Endodermal cell (in vitro differentiated cells): ENCODE measurements at places on chromosomes 13 and 19.
A peak's percentile ranks its signal among the peaks of the same experiment; 100 is the strongest.

DNA sequence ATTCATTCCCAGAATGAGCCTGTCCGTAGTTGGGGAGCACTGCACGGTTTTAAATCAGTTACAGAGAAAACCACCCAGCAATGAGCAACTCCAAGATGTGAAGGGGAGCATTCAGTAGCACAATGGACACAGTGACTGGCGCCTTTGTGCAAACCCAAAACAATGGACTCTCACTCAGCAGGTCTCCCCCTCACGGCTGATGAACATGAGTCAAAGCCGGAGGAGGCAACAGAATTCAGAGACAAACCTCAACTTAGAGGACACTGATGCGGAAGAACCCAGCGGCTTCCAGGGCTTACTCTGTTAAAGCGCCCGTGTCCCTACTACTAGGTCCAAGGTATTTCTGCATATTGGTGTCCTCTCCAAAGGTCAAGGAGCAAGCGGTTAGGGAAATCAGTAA, 17.7 kb downstream of the PLEKHF1 start:
- DNase-seq: no peak

DNA sequence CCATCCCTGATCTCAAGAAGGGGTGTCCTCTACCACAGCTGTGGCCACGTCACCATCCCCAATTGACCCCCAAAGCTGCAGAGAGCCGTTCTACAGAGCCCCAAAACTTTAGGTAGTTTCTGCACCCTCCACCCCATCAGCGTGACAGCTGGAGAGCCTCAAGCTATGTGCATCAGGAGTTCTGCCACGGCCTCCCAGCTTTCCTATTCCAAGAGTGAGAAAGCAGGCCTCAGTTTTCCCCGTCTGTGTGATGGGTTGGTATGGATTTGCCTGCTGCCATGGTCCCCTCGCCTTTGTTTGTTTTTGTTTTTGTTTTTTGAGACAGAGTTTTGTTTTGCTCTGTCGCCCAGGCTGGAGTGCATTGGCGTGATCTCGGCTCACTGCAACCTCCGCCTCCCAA, 1.5 kb downstream of the BCL3 start:
- DNase-seq: no peak

- no peak for DNase-seq
These were observed 4.9 kb downstream of the IRS2 start for GRCh38 chr13:109781384-109782065.

DNA sequence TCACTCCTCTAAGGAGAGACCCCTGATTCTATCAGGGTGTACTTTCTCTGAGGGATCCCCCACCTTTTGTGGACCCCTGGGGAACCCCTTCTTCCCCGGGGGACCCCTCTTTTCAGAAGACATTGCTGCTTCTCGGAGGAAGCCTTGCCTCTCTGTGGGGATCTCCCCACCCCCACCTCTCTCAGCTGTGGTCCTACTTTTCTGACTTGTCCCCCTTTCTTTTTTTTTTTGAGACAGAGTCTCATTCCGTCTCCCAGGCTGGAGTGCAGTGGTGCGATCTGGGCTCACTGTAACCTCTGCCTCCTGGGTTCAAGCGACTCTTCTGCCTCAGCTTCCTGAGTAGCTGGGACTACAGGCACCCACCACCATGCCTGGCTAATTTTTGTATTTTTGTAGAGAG, 18.4 kb upstream of the GATAD2A start:
- no peak for DNase-seq

GRCh38 chr13:30991922-30992321, 59.5 kb downstream of the TEX26 start:
- no peak for DNase-seq

GRCh38 chr13:87498681-87499080, 172.5 kb upstream of the SLITRK5 start:
- DNase-seq: no peak

GRCh38 chr13:110541526-110541920, 20.0 kb downstream of the RAB20 start:
- no peak for DNase-seq

DNA sequence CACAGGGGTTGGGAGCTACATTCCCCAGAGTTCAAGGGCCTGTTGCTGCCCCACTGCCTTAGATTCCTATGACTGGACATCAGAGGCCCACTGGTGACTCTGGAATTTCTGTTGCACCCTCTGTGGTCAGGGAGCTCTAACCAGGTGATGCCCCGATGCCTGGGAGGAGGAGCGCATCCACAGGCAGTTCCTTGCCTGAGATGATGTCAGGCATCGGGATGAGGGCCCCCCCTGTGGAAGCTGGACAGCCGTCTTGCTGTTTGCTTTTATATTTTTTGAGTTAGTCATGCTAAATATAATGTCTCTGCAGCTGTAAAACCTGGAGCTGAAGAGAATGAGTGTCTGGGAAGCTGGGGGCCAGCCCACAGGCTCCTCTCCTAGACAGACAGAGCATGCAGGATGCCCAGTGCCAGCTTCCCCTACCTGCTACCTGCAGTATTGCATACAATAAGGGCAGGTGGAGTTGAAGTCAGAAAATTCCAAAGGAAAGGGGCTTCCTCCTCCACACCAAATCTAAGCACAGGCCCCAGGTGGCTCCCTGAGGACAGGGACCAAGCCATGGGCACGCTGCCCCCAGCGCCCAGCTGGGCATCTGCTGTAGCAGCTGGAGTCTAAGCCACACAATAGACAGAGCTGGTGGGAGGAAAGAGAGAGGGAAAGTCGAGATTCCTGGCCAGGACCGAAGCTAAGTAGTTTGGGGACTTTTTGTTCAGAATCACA, 16.2 kb downstream of the COL4A2 start:
- peak; percentile 71 for DNase-seq

DNA sequence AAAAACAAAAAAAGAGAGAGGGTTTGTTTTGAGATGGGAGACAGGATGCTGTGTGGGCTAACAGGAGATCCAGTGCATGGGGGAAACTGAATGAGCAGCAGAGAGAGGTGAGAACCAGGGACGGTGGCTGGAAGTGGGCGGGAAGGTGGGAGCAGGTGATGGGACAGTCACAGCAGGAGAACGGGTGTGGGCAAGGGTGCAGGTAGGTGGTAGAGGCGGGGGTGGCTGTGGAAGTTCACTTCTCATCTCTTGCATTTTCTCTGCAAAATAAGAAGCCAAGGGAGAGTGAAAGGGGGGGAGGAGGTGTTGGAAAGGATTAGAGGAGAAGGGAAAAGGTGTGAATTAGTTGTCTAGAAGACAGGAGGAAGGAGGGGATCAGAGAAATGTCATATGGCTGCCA, 21.9 kb downstream of the FBXO17 start:
- peak; percentile 77 for DNase-seq

DNA sequence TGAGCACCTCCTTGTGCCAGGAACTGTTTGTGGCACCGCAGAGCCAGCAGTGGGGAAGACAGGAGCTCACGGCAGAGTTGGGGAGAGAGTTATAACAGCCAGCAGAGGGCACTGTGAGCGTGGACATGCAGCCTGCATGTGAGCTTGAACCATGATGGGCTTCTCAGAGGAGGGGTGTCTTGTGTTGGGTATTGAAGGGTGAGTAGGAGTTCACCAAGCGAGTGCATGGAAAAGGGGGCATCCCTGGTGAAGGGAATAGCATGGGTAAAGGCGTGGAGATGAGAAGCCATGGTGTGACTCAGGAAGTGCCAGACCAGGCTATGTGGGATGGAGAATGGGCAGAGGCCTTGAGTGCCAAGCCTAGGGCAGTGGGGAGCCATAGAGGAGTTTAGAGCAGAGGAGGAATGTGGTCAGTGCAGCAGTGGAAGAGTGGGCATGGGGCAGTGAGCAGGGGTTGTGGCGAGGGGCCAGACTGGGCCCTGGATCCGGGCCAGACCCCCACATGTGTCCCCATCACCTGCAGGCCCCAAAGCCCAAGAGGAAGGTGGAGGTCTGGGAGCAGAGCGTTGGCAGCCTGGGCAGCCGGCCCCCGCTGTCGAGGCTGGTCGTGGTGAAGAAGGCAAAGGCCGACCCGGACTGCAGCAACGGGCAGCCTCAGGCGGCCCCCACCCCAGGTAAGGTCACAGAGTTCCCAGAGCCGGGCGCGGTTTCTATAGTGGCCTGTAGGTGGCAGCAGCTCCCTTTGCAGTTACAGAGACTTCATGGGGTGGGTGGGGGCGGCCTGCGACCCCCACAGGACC, 11.8 kb upstream of the SHD start:
- DNase-seq: peak; percentile 93

- no peak for DNase-seq
These were observed 15.2 kb upstream of the ZNF543 start for GRCh38 chr19:57305056-57305455.

- peak; percentile 43 for DNase-seq
These were observed 107.2 kb downstream of the KCNRG start for GRCh38 chr13:50122455-50122854.

- no peak for DNase-seq
These were observed 126.8 kb upstream of the ATXN8OS start for GRCh38 chr13:69980799-69981198.

DNA sequence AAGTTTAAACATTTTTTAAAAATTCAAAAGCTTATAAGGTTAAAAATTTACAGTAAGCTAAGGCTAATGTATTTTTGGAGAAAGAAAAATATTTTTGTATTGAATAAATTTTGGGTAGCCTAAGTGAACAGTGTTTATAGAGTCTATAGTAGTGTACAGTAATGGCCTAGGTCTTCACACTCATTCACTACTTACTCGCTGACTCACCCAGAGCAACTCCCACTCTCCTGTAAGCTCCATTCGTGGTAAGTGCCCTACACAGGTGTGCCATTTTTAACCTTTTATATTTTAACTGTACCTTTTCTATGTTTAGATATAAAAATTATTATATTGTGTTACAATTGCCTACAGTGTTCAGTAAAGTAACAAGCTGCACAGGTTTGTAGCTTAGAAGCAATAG, 96.6 kb upstream of the FREM2 start:
- DNase-seq: no peak

DNA sequence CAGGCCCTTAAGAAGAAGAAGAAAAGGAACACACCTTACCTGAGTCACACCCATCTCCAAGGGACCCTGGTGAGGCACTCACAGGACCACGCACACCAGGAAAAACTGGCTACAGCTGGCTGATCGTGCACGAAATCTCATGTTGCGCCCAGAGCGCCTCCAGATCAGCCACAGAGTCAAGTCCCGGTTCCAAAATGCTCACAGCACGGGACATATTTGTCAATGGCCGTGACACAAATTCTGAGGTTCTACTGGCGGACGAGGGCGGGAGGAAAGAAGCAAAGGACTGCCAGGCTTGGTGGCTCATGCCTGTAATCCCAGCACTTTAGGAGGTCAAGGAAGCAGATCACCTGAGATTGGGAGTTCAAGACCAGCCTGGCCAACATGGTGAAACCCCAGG, 21.5 kb downstream of the SH3GL1 start:
- DNase-seq: no peak

- DNase-seq: no peak
These were observed 1078.6 kb downstream of the UQCRFS1 start for GRCh38 chr19:28134311-28134710.

DNA sequence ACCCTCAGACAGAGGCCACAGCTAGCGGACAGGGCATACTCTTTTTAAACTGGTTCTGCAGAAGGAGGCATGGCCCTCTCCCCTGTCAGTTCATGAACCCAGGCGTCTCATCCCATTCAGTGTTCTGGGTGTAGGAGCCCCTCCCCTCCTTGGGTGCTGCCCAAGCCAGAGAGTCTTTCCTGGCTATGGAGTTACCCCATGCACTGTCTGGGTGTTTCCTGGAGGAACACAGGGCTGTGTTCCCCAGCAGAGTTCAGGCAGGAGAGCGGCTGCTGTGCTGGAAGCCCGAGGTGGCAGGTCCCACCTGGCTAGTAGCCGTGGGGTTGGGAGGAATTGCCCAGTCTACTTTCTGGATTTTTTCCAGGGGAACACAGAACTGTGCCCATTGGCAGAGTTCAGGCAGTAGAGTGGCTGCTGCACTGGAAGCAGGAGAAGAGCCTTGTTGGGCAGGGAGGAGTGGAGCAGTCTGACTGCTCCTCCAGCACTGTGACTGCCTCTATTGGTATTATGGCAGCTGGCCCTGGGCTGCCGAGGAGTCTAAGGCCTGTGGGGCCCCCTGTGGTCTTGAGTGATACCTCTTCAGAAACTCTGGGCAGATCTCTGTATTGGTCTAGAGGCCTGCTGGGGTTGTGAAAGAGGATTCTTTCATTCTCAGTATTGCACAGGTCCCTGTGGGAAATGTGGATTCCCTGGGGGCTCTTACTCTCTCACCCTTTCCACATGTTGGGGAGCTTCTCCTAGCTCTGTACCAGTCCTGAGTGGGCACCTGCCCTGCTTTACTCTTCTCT, 168.3 kb downstream of the PCDH20 start:
- DNase-seq: peak; percentile 73

- DNase-seq: no peak
These were observed 1357.7 kb downstream of the PCDH9 start for GRCh38 chr13:65872448-65872847.

GRCh38 chr19:47499371-47499770, 15.4 kb upstream of the KPTN start:
- DNase-seq: no peak

- DNase-seq: peak; percentile 50
These were observed 23.1 kb downstream of the LYL1 start for GRCh38 chr19:13079542-13079986.

DNA sequence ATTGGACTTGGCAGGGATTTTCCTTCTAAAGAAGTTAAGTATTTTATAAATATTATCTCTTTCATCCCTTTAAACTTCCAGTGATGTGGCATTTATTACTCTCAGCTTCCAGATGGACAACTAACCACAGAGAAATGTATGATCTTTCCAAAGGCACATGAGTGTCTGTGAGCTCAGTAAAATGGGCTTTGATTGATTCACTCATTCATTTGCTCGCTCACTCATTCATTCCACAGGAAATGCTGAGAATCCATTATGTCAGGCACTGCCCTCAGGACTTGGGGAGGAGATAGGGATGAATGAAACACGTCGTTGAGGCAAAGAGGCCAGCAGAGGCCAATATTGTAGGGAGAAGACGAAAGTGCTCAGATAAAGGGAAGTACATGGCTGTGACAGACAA, 359.3 kb downstream of the EFNB2 start:
- no peak for DNase-seq

DNA sequence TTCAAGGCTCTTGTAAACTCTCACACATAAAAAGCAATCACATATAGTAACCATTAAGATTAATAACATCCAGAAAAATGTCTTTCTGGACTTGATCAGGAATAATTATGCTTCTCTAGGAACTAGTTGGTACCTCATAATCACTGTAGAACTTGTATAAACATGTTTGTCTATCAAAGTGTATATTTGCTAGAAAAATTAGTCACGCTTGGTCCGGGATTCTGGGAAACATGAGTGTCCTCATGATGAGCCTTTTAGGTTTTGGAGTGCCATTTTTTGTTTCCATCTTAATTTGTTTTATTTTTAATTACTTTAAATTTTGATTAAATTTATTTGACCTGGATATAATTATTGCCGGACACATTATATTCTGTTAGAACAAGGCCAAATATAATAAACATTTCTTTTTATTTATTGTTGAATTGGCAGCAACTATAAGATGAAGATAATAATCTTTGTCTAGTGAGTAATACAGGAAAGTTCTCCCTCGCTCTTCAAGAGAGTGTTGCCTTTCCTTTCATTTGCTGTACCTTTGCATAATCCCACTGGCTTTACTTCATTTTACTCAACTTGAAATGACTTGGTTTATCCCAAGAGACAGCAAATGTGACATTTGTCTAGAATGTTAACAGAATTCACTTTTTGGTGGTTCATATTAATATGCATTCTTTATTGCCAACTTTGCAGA, 207.0 kb downstream of the NALCN start:
- no peak for DNase-seq
